ENCODE measurements at places on chromosomes 13 and 19.
A peak's percentile ranks its signal among the peaks of the same experiment; 100 is the strongest.

- peak; percentile 17 for DNase-seq
Measured at GRCh38 chr13:28568286-28568685, 73.4 kb upstream of the FLT1 start.

DNA sequence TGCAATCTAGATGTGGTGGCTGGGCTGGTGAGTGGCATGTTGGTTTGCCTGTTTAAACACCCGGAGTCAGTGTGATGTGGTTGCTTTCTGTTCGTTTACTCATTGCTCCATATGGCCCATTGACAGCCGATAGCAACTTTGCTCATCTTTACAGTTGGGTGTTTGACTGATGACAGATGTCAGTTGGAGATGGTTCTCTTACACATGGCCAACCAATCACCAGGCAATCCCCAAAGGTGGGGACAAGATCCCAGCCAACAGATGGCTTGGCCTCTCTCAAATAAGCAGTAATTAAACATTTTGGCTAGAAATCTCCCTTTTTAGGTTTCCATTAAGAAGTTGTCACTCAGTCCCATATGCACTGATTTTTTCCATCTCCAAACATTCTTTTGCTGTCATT lies 497.1 kb upstream of the ARGLU1 start:
- no peak for DNase-seq

DNA sequence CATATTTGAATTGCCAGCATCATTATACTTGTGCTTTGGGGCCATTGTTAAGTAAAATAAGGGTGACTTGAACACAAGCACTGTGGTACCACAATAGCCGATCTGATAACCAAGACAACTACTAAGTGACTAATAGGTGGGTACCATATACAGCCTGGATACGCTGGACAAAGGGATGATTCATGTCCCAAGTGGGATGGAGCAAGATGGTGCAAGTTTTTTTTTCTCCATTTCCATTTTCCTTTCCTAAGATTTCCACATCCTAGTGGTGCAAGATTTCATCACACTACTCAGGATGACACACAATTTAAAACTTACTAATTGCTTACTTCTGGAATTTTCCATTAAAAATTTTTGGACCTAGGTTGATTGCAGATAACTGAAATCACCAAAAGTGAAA lies 15.1 kb downstream of the BRCA2 start:
- no peak for DNase-seq

DNA sequence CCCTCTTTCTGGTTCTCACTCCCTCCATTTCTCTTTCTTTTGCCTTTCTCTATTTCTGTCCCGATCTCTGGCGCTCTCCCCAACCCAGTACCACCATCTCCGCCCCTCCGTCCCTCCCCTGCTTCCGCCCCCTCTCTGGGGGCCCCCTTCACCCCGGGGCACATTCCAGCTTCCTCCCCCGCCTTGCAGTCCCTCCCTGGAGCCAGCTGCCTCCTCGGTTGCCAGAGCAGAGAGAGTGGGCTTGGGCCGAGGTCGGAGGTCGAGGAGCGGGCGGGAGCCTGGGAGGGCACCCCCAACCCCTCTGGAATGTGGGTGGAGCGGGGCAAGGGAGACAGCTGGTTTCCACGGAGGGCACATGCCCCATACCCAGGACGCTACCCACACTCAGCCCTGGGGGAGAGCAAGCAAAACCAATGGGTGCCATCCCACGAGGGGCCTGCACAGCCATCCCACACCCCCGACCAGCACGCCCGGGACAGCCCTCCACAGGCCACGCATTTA lies 6.5 kb upstream of the CIRBP start:
- DNase-seq: no peak

DNA sequence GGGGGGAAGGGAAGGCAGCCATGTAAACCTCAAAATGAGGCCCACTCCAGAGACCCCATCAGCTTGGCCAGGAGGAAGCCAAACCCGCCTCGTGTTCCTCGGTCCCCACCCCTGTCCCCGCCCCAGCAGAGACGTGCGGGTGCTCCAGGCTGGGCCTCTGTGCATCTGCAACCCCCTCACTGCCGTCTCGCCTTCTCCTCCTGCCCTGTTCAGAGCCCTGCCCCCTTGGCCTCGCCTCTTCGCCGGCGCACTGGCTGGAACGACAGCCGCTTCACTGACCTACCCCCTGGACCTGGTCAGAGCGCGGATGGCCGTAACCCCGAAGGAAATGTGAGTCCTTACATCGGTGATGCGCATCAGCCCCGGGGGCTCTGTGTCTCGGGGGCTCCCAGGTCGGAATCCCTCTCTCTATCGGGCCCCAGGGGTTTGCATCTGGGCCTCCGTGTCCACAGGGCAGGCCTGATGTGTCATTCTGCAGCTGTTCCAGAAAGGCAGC lies 32.2 kb downstream of the TMEM161A start:
- DNase-seq: no peak

GRCh38 chr13:112179421-112179820 lies 112.5 kb downstream of the SOX1 start:
- no peak for DNase-seq

DNA sequence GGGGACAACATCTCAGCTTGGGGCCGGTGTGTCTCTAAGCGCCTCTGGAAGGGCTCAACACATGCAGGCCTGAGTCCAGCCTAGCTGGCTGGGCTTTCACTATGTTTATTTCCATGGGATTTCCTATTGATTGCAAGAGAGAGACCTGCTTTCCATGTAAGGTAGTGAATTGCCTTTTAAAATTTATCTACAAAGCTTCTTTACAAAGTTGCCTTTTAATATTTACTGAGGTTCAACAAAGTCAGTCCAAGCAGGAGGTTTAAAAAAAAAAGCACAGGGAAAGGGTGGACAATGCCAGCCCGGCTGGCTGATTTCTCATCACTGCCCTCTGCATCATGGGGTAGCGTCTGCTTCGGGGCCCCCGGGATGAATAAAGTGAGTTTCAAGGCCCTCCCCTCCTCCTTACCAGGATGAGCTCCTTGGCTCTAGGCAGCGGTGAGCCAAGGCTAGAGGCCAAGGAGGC lies 15.8 kb downstream of the TLE2 start:
- no peak for DNase-seq

- no peak for DNase-seq
Measured at GRCh38 chr13:110089815-110090214, 217.1 kb downstream of the COL4A1 start.

GRCh38 chr19:48897181-48897580 lies 1.4 kb downstream of the TULP2 start:
- no peak for DNase-seq

DNA sequence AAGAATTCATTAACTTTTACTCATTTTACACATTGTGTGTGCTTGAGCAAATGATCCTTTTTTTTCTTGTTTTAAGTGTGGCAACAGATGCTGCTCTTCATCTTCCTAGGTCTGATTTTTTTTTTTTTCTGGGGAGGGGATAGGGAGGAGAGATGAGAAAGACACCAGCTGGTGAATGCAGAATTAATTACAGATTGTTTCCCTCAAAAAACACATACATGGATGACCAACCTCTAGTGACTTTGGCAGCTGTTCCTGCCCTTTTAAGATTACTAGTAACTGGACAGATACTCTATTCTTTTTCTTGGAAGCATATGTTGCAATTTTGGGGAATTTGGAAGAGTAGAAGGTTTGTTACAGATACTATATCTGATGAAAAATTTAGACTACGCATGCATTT lies 103.6 kb upstream of the MYO16 start:
- DNase-seq: no peak

DNA sequence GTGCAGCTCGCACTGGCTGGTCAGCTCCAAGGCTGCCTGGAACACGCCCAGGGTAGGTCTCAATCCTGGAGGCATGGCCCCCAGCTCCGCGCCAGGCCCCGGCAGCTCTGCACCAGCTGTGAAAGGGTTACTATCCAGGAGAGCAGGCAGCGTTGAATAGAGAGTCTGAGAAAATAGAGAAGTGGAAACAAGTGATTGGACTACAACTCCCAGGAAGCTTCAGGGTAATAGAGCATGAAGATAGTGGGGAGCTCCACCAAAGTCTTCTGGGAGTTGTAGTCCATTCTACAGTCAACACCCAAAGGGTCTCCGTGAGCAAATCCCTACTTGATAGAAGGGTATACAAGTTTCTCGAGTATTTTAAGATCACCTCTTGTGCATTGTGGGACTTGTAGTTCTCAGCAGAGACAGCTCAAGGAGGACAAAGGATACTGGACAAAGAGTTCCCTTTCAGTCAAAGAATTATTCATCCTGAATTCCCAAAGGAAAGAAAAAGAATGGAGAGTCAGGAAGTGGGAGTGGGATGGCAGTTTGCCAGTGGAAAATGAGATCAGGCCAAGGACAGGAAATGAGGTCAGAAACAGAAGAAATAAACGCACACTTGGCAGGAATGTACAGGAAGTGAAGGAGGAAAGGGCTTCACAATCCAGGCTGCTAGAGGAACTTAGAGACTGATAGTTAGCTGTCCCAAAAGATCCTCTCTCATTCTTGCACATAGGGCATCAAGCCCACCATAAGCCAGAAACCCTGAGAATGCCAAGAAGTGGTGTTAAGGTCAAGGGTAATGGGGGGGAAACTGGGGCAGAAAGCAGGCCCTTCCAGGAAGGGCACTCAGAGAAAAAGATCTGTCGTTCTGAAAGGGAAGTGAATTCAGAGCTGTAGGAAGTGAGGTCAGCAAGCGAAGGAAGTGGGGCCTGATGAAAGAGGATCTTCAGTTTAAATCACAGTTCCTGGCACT lies 5.5 kb upstream of the MAMSTR start:
- DNase-seq: peak; percentile 23

- DNase-seq: no peak
Measured at GRCh38 chr19:9941231-9941630, 4.9 kb upstream of the OLFM2 start.

- DNase-seq: no peak
Measured at GRCh38 chr19:14023404-14024235, 4.3 kb upstream of the RLN3 start.

GRCh38 chr13:97279913-97280312 lies 57.8 kb downstream of the MBNL2 start:
- no peak for DNase-seq

DNA sequence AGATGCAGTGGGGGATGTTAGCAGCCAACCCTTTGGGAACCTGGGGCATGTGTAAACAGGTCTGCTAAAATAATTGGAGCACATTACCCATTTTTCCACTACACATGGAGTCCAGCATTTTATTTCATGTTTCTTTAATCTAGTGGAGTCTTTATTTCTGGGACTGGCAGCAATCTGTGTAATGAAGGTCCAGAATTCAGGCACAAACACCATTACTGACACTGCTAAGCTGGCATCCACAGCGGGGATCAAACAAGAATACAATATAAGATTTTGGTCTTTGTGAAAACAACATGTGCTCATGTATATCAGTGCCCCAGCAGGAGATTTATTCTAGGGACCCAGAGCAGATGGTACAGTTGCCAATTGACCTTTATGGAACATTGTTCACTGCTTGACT lies 1587.0 kb upstream of the PRR20A start:
- DNase-seq: peak; percentile 85

- peak; percentile 37 for DNase-seq
Measured at GRCh38 chr19:45187421-45188100, 9.0 kb downstream of the BLOC1S3 start.

GRCh38 chr19:30393046-30393445 lies 20.9 kb downstream of the ZNF536 start:
- DNase-seq: no peak

DNA sequence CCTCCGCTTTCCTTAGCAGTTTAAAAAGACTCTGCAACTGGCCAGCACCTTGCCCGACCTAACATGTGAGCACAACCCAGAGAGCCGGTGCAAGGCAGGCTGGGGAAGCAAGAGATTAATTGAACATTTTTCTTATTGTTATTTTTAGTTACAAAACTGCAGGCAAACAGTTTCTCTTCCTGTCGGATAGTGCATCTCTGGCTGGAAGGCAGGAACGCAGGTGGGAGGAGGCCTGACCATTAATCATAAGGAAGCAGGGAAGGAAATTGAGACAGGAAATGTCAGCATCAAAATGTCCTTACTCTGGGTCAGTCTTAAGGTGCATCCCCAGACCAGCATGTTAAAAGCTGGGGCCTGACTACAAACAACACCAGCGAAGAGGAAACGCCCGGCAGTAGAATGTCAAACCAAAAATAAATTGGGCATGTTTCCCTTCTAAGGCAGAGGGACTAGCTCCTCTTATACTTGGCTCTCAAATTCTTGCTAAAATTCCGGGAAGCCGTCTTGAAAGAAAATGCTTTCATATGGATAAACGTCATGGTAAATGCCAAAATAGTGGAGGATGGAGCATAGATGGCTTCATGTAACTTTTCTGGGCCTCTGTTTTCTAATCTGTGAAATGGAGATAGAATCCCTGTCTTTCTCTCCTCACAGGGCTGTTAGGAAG lies 226.8 kb downstream of the RAP2A start:
- no peak for DNase-seq

DNA sequence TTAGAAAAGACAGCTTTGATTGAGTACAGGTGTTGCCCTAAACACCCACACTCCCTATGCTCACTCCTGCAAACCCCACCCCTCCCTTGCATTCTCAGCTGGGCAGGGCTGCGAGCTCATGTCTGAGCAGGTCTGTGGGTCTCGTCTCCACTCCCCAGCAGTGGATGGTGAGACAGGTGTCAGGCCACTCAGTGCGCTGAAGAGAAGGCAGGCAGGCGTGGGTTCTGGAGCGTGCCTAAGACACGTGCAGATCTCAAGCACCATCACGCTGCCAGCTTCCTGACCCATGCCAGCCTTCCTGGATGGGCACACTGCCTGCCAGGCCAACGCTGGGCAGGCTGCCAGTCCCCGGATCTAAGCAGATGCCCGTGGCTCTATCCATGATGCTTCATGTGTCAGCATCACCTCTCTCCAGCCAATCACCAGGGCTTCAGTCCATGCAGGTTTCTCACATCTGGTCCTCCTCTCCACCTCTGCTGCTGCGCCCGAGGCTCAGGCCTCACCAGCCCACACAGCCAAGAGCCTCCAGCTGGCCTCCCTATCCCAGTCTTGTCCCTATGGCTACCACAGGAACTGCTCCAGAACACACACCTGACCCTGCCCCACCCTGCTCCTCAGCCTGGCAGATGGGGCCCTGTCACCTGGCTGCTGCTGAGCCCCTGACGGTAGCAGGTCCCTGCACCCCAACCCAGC lies 42.6 kb downstream of the EPS15L1 start:
- DNase-seq: peak; percentile 12

- no peak for DNase-seq
Measured at GRCh38 chr13:46571909-46572595, 19.1 kb downstream of the LRCH1 start.

GRCh38 chr13:113049521-113049941 lies 56.1 kb upstream of the F7 start:
- DNase-seq: no peak

GRCh38 chr13:85383291-85383690 lies 415.9 kb downstream of the SLITRK6 start:
- DNase-seq: no peak

GRCh38 chr13:98915981-98916380 lies 61.9 kb downstream of the DOCK9 start:
- DNase-seq: no peak

DNA sequence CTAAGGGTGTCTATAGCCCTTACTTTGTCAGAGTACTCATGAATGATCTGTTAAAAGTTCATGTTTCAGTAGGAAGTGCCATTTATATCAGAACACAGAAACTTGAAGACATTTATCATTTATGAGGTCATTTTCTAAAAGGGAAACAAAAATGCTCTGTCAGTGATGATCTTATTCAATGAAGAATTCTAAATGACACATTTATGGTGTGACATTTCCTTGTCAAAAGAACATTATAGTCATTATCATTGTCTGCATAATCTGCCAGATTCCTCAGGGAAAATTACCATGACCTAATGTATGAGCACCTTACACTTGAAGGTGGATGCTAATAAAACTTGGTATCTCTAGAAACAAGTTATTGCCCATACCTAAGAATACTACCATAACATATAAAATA lies 853.8 kb upstream of the SLITRK6 start:
- no peak for DNase-seq

GRCh38 chr13:75264611-75265010 lies 217.4 kb downstream of the TBC1D4 start:
- no peak for DNase-seq
